BE2C (cell line): ENCODE measurements at places on chromosomes 1 and 21.
A peak's percentile ranks its signal among the peaks of the same experiment; 100 is the strongest.

- no peak for DNase-seq
These were observed 60.6 kb downstream of the NAV1 start for GRCh38 chr1:201599548-201599947.

DNA sequence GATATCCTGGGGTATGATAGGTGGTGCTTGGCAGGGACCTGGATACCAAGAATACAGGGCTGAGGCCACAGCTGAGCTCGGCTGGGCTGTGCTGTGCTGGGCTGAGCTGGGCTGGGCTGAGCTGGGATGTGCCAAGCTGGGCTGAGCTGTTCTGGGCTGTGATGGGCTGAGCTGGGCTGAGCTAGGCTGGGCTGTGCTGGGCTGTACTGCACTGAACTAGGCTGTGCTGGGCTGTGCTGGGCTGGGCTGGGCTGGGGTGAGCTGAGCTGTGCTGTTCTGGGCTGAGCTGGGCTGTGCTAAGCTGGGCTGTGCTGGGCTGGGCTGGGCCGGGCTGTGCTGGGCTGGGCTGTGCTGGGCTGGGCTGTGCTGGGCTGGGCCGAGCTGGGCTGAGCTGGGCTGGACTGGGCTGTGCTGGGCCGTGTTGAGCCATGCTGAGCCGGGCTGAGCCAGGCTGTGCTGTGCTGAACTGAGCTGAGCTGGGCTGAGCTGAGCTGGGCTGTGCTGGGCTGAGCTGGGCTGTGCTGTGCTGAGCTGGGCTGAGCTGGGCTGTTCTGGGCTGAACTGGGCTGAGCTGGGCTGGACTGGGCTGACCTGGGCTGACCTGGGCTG is 94.7 kb upstream of the ACTRT2 start:
- DNase-seq: no peak

- no peak for DNase-seq
These were observed 138.1 kb downstream of the MIS18A start for GRCh38 chr21:32140604-32141317.

DNA sequence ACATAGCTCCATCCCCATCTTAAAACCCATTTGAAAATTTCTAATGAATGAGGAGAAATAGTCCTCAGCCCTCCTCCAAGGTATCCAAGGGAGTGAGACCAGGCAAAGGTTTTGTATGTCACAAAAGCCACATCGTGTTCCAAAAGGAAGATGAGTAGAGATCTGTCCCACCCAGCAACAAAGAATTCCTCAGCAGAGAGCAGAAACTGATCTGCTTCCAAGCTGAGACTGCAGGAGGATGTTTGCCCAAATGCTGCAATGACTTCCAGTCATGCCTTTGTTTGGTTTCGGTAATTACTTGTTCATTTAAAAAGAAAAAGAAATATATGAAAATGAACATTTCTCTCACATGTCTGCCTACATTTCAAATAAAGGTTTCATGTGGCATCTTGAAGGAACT is 186.9 kb downstream of the SETD4 start:
- no peak for DNase-seq

DNA sequence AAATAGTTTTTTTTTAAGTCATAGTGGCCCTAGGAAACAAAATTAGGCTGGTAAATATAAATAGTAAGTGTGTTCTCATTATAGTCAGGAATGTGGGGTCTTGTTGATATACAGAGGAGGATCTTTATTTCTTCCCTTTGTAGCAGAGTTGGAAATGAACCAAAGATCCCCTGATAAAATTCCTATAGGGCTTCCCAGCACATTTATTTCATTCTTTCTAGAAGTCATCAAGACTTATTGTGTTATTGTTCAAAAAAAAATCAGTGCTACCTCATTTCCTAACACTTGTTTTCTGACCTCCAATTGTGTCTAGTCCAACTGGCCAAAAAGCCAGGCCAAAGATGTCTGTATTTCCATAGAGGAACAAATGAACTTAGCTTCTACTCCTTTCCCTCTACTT is 7.6 kb upstream of the PLEKHO1 start:
- DNase-seq: no peak

GRCh38 chr1:9900142-9901043 is 9.7 kb downstream of the CTNNBIP1 start:
- DNase-seq: no peak

DNA sequence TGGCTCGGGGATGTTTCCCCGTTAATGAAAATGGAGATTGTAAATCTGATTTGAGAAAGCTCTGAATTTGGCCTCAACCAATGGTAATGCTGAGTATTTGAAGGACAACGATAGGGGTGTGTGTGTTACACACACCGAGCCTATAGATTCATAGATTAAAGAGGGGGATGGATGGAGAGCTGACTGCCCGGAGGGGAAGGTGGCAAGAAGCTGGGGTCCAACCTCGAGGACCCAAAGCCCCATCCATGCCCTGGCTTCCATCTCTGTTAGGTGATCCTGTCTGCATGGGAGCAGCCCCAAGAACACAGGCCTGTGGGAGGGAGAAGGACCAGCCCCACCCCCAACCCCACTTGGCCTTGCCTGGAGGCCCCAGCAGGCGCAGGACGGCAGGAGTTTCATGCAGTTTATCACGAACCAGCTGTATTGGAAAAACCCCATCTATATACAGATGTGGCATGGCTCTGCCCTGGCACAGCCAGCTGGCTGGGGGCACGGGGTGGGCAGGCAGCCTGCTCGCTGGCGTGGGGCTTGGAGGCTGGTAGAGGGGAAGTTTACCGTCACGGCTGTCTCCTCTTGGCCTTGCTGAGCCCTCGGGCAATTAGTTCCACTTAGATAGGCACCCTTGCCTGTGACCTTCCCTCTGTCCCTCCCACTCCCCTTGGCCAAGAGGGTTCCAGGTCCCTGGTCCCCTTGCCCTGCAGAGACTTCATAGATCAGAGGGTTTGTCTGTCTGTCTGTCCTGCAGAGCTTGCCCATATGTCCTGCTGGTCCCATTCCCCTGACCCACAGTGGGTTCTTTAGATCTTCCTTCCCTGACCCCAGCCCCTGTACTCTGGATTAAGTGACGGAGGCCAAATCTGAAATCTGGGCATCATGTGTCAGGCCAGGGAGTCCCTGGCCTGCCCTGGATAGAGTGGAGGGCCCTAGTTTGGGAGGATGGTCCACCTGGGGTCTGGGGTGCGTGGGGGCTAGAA is 3.0 kb downstream of the HSPB7 start:
- DNase-seq: peak; percentile 75

DNA sequence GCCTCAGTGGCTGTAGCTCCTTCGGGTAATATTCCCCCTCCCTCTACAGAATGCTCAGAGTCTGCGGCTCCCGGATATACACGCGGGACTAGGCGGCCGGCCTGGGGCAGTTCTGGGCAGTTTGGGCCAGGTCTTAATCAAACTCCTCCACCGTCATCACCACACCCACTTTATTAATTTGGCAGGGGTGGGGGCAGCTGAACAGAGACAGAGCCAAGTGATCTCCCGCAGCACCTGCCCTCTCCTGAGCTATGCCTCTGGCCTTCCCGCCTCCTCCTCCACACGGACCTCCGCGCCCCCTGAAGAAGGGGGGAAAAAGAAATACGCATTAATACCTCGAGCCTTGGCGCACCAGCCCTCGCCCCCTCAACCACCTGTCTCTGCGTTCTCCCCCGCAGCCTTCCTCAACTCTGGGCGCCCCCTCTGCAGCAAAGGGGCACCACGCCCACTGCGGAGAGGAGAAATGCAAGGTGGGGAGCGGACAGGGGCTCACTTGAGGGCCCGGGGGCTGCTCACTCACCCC is 42.6 kb downstream of the CD34 start:
- peak; percentile 15 for DNase-seq

- peak; percentile 20 for DNase-seq
These were observed 22.3 kb upstream of the PLA2G4A start for GRCh38 chr1:186806477-186806876.

DNA sequence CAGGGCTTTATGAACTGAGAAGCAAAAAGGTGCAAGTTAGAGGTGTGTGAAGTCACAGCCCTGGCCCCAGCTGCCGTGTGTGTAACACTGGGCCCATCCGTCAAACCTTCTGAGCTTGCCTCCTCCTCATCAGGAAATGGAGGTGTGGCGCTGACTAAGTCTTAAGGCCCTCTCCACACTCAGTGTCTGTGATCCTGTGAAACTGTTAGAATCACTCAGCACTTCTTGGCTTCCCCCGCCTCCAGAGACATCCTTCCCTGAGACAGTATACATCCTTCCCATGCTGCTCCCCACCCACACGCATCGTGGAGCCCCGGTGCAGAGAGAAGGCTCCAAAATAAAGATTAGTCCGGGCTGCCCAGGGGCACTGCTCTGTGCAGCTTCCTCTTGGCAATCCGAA is 33.3 kb downstream of the LRP8 start:
- DNase-seq: no peak

DNA sequence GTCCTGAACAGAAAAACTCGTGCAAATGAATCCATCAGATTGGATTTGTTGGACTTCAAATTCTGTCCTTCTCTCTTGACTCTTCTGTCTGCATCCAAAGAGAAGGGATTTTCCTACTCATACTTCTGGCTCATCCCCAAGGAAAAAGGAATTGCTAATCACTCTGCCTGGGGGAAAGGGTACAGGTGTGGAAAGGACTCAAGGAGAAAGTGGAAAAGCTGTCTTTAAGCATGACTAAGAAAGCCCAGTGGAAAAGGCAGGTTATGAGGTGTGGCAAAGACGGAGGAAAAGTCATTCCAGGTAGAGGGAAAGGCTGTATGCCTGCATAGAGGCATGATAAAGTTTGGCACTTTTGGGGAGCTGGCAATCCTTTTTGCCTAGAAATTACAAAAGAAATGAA is 43.4 kb downstream of the PTGS2 start:
- no peak for DNase-seq

DNA sequence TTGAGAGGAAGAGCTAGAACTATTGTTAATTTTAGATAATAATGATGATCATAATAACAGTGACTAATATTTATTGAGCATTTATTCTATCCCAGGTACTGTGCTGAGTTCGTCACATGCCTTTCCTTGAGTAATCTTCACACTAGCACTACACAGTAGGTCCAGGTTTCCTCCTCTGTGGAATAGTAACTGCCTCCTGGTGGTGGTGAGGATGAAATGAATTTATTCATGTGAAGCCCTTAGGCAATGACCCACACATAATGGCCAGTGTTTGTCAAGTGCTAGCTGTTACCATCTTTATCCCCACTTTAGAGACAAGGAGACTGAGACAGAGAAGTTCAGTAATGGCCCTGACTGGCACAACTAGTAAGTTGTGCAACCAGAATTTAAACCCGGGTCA is 5.9 kb downstream of the NIPAL3 start:
- no peak for DNase-seq

- DNase-seq: peak; percentile 6
These were observed 1.1 kb downstream of the ZSWIM5 start for GRCh38 chr1:45205011-45205909.

DNA sequence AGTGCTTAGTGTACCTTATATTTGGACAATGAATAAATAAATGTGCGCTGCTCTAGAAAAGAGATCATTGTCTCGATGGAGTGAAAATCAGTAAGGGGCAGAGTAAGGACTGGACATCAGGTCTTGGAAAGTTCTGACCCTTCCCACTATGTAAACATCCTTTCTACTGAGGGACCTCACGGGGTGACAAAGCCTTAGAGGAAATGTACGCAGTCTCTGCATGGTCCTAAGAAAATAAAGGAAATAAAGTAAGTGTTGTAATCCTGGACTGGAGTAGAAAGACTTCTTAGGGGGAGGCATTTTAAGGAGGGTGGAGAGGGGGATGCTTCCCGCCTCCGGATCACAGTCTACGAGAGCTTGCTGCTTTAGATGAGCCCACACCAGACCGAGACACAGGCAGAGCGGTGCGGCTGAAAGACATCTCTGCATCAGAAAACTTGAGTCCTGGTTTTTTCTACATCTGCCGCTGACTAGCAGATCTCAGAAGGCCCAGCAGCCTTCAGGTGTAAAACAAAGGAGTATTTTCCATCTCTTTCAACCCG is 22.3 kb upstream of the GPR137B start:
- no peak for DNase-seq

DNA sequence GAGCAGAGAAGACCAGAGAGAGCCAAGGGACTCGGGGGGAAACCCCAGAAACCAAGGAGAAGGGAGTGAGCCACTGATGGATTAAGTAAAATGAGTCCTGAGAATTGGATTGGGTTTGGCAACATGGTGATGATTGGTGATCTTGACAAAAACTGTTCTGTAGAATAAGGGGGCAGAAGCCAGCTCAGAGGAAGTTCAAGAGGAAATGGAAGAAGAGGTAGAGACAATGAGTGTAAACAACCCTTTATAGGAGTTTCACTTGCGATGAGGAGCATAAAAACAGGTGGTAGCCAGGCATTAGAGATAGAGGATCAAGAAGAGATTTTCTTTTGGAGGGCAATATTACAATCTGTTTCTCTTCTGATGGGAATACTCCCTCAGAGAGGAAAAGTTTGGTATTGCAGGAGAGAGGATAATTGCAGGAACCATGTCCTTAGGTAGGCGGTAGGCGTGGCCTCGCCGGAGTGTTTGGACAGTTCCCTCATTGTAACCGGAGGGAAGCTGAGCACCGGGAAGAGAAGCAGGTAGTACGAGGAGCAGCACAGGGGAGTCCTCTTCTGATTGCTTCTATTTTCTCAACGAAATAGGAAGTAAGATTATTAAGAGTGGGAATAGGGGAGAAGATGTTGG is 68.4 kb upstream of the TENT5C start:
- DNase-seq: no peak
